Activated naive CD4-positive, alpha-beta T cell (primary cell): ENCODE measurements at places on chromosomes 7 and 10.

DNA sequence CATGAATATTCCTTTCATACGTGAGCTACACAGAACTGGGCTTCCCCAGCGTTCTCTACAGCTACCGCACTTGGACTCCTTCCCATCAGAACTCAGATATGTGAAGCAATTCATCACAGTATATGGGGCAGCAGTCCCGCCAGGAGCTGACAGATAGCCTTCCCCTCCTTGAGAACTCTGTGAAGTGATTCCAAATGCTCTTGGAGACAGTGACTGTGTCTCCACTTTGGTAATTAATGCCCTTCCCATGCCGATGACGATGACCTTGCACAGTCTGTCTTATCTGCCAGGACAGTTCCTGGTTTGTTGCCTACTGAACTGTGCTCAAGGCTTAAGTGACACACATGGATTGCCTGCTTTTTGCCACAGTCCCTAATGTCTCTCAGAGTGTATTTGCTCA is 75.0 kb upstream of the AFAP1L2 start:
- DNase-seq, result no peak

- no peak for DNase-seq
These were observed 74.6 kb downstream of the SH2D4B start for GRCh38 chr10:80612261-80612660.

DNA sequence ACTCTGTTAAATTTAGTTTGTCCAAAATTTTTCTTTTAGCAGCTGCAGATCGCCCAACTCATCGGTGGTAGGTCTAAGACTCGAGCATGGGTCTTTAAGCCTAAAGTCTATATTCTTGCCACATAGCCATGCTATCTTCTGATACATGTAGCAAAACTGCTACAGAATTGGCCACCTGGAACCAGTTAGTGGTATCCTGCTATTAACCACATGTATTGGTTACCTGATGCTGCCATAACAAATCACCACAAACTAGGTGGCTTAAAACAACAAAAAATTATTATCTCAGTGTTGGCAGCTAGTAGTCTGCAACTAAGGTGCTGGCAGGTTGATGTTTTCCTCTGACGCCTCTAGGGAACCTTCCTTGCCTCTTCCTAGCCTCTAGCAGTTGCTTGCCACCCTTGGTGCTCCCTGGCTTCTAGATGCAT is 96.7 kb upstream of the PIK3CG start:
- no peak for DNase-seq

GRCh38 chr10:31345886-31346285 is 26.9 kb downstream of the ZEB1 start:
- no peak for DNase-seq

- DNase-seq, result no peak
These were observed 10.0 kb downstream of the CAMK2B start for GRCh38 chr7:44315301-44315903.

DNA sequence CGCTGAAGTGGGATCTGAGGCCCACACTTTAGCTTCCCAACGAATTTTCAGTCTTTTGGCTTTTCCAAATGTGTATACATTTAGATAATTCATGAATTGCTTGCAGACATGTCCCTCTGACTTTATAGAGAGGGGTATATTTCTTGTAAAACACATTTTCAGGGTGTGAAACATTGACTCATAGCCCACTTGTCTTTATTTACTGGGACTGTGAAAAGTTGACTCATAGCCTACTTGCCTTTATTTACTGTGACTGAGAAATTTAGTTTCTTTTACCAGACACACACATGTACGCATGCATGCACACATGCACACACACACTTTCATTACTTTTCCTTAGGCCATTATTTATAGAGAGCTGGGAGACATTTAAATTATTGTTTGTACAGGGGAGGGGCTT is 79.1 kb downstream of the VTI1A start:
- no peak for DNase-seq

- DNase-seq, result no peak
These were observed 92.0 kb downstream of the TMEM106B start for GRCh38 chr7:12303062-12303461.

GRCh38 chr10:86647773-86648703 is 6.3 kb upstream of the OPN4 start:
- DNase-seq, result no peak

GRCh38 chr10:3741688-3742461 is 43.1 kb downstream of the KLF6 start:
- no peak for DNase-seq

- no peak for DNase-seq
These were observed 826.7 kb downstream of the TYW1 start for GRCh38 chr7:67823345-67823744.

DNA sequence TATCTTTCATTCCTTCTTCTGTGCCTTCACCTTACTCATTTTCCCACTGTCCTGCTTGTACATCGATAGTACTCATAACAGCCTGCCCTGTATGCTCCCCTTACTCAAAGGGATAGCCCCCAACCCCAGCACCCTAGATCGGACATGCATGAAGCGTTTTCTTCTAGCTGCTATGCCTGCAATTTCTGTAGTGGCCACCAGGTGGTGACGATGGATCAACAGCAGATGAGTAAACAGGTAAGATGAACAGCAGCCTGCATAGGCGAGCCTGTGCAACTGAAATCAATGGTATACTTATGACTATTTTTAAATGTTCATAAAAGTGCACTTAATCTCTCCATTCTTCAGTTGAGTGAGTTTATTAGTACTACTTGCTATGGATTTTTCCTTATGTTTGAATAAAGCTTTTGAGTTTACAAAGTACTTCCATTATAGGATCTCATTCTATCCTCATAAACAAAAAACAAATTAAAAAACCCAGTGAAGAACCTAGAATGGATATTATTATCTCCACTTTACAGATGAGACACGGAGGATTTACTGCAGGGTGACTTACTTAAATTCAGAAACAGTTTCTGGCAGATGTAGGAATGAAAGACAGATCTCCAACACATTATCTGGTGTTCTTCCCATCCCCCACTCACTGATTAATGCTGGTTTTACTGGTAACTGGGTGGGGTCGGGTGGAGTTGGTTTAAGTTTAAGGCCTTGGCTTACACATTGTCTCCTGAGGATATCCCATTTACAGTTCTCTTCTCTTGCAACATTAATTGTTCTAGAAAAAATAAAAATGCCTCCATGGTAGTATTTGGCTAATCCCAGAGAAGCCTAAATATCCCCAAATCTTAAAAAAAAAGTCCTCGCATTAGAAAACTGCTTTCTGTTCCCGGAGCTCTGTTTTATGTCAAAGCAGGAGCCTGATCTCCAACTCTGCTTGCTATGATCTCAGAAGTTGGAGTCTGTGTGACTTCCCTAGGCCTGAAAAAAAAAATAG is 222.1 kb downstream of the GLI3 start:
- DNase-seq, result no peak

- DNase-seq, result no peak
These were observed 220.9 kb upstream of the PLXDC2 start for GRCh38 chr10:19595212-19595845.

DNA sequence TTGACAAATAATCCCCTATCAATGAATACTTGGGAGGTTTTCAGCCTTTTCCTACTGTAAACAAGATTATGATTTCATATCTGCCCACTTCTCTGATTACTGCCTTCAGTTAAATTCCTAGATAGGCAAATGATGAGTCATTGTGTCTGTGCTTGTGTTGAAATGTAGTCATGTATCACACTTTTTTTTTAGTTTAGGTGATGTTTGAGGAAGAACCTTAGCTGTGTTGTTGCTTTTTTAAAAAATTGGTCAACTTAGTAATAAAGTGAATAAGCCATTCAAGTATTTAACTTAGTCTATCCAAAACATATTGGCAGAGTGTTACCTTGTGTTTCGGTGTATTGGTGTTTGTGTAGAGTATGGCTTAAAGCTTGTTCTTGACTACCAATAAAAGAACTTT is 60.0 kb downstream of the WAC start:
- DNase-seq, result no peak

DNA sequence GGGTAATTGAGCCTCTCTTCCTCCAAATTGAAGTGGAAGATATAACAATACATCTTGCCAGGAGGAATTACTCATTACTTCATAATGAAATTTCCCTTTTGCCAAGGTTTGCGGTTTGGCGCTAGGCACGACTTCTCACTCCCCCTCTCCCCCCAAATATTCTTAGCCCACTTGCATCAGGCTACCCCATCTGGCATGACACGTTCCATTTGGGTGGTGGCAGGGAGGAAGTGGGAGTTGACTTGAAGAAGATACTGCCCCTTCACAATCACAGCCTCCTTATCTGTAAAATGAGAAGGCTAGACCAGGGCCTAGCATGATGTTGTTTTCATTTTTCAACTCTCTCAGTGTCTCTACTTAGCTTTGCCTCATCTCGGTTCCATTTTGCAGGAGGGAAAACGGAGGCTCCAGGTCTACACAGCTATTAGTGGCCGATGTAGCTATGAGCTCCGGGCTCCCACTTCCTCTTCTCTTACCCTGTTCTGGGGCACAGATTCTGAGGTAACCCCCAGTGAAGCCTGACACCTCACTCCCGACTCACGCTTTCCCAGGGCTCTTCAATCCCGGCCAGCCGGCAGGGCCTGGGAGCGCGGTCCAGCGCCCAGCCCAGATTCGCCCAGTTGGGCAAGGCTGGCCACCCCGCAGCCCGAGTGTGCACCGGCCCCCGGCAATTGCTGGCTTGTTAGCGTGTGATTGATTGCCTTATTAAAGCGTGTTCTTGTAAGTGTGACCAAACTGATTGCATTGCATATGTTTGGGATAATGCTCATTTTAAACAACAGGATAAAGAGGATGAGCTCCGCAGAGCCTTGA is 6.5 kb downstream of the EVX1 start:
- no peak for DNase-seq

DNA sequence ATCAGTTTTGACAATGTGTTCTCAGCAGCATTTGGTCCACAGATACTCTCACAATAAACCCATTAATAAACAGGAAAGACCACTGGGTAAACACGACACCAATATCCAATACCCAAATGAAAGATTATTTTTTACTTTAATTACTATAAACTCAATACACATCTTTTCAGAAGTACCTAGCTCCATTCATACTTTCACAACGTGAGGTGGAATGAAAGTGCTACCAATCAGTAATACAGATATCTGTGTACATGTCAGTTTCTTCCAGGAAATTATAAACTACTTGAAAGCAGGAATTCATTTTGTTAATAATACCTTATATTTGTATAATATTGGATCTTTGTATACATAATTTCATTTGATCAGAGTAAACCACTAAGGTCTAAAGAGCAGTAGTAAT is 11.9 kb downstream of the CDK6 start:
- no peak for DNase-seq

DNA sequence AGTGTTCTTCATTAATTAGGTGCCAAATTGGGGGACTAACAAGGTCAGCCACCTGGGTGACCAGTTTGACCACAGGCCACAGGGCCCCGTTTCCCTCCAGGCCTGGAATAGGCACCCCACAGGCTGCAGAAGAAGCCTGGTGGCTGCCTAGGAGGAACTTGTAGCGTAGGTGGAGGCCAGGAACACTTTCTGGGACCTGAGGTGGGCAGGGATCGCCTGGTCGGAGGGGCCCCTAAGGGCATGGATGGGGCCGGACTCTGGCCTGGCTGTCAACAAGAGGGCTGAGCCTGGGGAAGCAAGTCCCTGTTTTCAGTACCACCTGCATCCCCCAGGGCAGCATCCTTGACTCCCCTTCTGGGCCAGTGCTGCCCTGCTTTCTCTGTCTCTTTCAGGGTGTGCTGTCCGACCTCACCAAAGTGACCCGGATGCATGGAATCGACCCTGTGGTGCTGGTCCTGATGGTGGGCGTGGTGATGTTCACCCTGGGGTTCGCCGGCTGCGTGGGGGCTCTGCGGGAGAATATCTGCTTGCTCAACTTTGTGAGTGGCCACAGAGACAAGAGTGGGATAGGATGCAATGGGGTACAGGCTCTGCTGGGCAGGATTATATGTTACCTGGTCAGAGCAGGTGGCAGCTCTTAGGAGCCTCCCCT is 30.7 kb upstream of the SH2D4B start:
- DNase-seq, result no peak

GRCh38 chr10:29131952-29132547 is 156.8 kb upstream of the LYZL1 start:
- no peak for DNase-seq

- DNase-seq, result no peak
These were observed 536.1 kb upstream of the AUTS2 start for GRCh38 chr7:69062020-69062765.

- no peak for DNase-seq
These were observed 66.0 kb downstream of the CASD1 start for GRCh38 chr7:94575646-94576045.

GRCh38 chr7:29993140-29993539 is 3.5 kb upstream of the SCRN1 start:
- no peak for DNase-seq

- DNase-seq, result no peak
These were observed 23.1 kb downstream of the KCNH2 start for GRCh38 chr7:150954986-150955518.

- DNase-seq, result no peak
These were observed 422.9 kb upstream of the MKI67 start for GRCh38 chr10:128549101-128549608.

DNA sequence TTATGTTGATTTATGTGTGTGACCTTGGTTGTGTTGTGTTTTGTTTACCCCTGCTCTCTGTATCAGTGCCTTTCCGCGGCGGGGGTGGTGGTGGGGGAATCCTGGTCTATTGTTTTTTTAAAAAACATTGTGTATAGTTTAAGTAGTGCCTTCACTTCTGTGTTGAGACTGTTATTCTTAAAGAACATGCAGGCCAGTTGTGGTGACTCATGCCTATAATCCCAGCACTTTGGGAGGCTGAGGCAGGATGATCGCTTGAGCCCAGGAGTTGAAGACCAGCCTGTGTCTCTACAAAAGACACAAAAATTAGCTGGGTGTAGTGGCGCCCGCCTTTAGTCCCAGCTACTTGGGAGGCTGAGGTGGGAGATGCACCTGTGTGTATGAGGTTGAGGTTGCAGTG is 429.0 kb upstream of the LRGUK start:
- no peak for DNase-seq

GRCh38 chr7:3120513-3120912 is 76.8 kb upstream of the CARD11 start:
- DNase-seq, result no peak

GRCh38 chr10:94315024-94315451 is 47.7 kb downstream of the NOC3L start:
- no peak for DNase-seq

- DNase-seq, result no peak
These were observed 72.0 kb upstream of the HECW1 start for GRCh38 chr7:43040461-43040860.

DNA sequence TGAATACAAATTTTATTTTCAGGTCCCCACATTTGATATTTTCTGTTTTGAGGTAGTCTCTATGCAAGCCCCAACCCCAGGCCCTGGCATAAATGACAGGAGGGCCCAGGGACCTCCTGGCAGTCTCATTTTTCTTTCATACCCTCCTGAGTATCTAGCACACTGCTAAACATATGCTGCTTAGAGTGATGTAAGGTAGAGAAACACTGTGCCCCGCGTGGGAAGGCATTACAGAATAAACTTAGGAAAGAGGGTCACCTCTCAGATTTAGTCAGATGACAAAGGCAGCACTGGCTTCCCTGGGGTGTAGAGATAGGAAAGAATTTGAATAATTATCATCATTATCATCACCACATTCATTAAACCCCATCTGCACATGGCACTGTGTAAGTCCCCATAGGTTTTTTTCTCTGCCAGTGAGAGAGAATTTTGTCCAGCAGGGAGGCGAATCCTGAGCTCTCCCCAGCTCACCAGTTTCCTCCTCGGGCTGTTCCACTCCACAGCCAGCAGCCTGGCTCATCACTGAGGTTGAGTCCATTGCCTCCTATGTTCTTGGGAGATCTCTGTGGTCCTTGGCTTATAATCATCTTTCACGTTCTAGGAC is 507.3 kb upstream of the GALNT17 start:
- DNase-seq, result no peak

GRCh38 chr10:72509941-72510340 is 115.9 kb downstream of the MICU1 start:
- DNase-seq, result no peak

- no peak for DNase-seq
These were observed 1.6 kb downstream of the AVPI1 start for GRCh38 chr10:97685395-97685958.
